ENCODE measurements at places on chromosomes 11 and 22.

DNA sequence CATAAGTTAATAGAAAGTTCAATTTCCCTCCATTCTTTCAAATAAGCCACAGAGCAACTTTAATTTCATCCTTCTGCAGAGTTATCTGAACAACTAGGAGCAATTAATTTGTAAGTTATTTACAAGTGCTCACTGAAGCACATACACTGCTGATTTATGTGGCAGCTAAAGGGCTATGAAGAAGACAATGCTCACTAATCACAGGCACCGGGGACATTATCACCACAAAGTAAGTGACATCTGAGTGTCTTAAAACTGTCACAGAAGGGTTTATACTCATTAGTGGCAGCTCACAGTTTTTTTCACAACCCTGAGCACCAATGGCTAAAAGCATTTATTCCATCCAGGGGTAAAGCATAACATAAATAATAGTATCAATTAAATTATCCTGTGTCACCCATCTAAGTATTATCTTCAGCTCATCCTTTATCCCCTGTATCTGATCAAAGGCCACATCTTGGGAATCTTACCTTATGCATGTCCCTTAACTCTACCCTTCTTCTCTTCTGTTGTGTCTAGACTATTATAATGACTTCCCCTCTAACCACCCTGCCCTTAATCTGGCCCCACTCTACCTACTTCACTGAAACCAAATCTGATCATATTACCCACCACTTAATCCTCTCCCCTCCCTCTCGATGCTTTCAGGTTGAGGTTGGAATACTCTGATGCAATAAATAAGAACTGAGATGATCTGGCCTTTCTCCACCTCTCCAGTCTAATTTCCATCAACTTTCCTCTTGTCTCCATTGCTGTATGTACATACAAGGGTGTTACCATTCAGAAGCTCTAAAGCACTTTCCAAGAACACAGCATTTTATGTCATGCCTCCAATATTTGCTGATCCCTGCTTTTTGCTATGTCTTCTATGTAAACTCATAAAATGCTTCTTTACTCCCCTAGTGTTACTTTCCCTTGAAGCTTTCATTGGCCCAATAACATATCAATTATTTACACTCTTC, 252.7 kb downstream of the CASP12 start:
- no peak for DNase-seq

- no peak for DNase-seq
These were observed 12.4 kb downstream of the FGF19 start for GRCh38 chr11:69691463-69691862.

GRCh38 chr22:35914665-35915476, 113.8 kb downstream of the RBFOX2 start:
- peak; percentile 15 for DNase-seq

- no peak for DNase-seq
These were observed 4.4 kb downstream of the FBXO7 start for GRCh38 chr22:32478994-32479393.

- no peak for DNase-seq
These were observed 9.6 kb downstream of the OR52K1 start for GRCh38 chr11:4491878-4492606.

DNA sequence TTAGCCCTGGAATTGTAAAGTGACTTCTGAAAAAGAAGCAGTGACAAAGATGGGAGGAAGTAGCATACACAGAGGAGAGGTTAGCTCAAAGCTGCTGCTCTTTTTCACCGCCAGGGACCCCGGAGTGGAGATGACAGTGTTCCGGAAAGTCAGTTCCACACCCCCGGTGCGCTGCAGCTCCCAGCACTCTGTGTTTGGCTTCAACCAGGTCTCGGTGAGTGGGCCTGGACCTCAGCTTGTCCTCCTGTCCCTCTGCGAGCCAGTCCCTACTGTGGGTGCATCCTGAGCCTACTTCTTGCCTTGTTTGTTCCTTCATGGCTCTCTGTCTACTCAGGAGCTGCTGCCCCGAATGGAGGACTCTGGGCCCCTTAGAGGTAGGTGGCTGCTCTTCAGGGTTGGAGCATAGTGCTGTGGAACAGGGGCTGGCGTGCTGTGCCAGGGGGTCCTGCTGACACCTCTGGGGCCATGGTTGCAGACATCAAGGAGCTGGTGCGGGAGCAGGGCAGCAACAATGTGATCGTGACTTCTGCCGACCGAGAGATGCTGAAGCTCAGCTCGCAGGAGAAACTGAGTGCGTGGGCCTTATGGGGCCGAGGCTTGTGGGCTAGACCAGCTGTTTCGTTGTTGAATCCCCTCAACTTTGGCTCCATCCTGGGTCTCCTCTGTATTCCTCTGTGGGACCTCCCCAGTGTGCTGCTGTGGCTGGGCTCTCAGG, 1.7 kb downstream of the PCNX3 start:
- no peak for DNase-seq

GRCh38 chr11:36451045-36451444, 59.0 kb downstream of the TRAF6 start:
- no peak for DNase-seq

- DNase-seq, result no peak
These were observed 10.6 kb downstream of the ELF5 start for GRCh38 chr11:34502949-34503348.

DNA sequence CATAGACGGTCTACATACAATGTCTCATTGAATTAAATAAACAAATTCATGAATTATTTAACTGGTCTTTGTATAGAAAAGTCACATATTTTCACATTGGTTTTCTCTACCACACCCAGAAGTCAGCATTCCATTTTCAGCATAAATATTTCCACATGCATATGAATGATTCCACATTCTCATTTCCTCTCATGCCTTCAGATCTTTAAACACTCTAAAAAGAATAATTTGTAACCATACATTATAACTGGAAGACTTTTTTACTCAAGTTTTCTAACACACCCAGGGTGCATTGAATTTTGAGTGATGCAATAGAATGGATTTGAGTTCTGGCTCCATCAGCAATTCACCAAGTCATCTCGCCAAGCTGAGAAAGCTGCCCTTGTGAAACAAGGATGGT, 501.8 kb upstream of the TENM4 start:
- DNase-seq, result no peak

DNA sequence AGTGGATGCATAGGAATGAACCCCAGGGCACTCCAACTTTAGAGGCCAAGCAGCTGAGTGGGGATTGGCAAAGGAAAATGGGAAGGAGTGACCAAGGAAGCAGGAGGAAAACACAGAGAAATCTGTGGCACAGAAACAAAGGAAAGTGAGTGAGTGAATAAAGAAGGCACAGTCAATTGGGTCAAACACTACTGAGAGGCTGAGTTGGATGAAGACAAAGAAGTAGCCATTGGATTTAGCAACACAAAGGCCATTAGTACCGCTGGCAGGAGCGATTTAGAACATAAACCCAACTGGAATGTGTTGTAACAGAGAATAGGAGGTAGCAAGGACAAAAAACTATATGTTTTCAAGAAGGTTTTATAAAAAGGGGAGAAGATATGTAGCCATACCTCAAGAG, 6.6 kb upstream of the NXPE1 start:
- DNase-seq, result no peak

DNA sequence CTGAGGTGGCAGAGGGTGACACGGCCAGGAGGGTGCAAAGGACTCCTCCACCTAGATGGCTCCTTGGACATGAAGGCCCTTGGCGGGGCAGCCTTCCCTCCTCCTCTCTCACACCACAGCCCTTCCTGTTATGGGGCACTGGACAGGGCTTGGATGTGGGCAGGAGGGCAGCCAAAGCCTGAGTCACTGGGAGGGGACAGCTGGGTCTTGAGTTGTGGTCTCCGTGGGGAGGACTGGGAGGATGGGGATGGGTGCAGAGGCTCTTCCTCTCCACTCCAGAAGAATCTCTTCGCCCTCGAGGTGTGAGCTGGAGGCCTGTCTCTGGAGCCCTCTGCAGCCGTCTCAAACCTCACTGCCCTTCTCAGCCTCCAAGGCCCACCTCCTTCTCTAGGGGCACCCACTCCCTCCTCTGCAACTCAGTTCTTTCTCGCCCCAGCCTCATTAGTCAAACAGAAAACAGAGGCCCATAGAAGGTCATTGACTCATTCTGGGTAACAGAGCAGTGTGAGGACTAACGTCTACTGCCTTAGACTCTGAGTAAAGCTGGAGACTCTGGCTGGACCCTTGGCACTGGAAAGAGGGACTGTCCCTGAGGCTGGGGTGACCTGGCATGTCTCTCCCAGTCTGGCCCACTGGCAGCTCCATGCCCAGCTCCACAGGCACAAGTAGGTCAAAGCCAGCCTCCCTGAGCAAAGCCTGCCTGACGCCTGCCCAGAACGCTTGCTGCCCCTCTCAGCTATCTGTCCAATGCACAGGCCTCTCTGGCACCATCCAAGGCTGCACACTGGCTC, 47.5 kb upstream of the CDON start:
- no peak for DNase-seq

DNA sequence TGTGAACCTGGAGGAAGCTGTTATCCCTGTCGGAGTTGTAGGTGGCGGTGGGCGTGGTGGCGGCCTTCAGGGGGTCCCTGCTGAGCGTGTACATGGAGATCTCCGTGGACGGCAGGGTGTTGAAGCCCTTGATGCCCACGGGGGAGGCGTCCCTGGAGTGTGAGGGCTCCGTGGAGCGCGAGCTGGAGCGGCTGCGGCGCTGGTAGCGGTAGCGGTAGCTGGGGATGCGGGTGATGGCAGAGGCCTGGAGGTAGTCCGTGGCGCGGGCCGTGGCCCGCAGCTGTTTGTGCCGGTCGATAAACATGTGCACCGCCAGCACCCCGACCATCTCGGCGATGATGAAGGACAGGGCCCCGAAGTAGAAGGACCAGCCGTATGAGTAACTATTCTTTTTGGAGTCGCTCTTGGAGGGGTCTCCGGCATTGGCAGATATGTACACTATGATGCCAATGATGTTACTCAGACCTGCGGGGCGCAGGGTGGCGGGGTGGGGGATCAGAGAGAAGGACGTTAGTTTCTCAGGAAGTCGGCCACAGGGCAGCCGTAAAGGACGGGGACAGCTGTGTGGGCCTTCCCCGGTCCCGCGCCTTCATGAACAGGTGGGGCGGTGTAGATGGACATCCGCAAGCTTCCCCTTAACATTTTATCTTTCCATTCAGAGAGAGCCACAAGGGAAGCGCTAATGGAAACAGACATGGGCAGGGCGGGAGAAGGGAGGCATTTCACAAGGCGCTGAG, 35.6 kb upstream of the EIF3D start:
- DNase-seq, result no peak

- no peak for DNase-seq
These were observed 1.4 kb upstream of the RCE1 start for GRCh38 chr11:66841861-66842260.

GRCh38 chr11:78371221-78371891, 46.3 kb downstream of the GAB2 start:
- DNase-seq, result no peak

DNA sequence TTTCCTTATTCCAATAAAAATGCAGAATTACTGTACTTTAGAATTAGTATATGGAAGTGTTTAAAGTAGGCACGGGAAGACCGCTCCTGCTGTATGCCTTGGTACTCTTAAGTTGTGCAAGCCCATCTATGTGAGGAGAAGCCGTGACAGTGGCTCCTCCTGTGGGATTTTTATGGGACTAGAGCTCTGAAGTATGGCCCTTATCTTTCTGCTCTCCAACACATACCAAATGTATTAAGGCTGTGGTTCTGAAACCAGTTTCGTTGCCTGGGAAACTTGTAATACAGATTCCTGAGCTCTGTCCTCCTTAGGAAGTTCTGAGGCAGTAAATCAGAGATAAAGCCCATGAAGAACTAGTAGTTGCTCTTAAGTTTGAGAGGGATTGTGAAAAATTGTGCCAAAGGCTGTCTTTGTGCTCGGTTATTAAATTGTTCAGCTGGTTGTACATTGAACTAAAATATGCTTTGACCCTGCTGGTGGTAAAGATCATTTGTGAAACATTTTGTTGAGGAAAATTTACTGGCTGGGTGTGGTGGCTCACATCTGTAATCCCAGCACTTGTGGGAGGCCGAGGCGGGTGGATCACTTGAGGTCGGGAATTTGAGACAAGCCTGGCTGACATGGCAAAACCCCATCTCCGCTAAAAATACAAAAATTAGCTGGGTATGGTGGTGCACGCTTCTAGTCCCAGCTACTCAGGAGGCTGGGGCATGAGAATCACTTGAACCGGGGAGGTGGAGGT, 29.3 kb downstream of the RTN3 start:
- DNase-seq, result no peak

GRCh38 chr22:41488076-41488475, 19.2 kb downstream of the ACO2 start:
- DNase-seq, result no peak

DNA sequence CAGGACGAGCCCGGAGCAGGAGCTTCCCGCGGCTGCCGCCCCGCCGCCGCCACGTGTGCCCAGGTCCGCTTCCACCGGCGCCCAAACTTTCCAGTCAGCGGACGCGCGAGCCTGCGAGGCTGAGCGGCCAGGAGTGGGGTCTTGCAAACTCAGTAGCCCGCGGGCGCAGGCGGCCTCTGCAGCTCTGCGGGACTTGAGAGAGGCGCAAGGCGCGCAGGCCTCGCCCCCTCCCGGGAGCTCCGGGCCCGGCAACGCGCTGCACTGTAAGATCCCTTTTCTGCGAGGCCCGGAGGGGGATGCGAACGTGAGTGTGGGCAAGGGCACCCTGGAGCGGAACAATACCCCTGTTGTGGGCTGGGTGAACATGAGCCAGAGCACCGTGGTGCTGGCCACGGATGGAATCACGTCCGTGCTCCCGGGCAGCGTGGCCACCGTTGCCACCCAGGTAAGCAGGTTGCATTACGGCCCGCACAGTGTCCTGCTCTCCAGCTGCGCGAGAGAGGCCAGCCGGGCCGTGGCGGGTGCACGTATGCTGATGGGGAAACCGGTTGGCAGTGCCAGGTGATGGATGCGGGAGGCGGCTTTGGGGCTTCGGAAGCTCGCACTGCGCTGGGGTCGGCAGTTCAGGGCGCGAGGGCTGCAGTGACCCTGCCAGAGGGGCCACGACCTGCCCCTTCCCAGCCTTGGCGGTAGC, 2.0 kb downstream of the SLC6A5 start:
- no peak for DNase-seq

- no peak for DNase-seq
These were observed 5.8 kb downstream of the MS4A12 start for GRCh38 chr11:60498399-60498798.

DNA sequence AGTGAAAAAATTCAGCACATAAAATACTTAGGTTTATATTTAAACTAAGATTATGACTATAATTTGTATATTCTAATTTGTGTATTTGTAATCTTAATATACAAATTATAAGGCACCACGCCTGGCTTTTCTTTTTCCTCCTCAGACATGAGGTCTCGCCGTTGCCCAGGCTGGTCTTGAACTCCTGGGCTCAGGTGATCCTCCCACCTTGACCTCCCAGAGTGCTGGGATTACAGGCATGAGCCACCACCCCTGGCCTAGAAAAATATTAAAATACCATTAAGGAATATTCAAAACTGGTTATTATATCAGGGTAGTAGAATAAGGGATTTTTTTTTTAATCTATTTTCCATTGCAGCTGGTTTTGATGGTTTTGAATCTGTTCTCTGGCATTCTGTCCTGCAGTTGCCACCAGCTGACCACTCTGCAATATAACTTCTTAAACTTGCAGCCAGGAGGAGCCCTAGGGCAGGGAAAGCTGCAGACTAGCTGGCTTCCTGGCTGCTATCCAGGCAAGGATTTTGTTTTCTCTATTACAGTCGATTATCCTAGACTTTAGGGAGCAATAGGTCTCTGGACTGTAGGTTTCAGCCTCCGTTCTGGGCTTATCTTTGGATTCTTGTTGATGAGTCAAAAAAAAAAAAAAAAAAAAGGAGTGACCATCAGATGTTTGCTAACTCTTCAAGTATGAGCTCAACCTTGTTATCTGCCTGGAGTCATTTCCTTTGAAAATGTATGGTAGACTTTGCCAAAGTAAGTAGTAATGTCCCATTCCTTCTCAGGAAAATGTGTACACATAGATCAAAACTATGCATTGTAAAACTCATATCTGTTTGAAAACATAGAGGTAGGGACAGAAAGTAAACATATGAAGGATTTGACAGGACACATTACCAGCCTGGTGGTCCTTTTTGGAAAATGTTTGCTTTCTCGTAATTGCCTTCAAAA, 13.2 kb downstream of the POLA2 start:
- DNase-seq, result peak; percentile 9
